ENCODE measurements at places on chromosomes 1 and 21.

- DNase-seq: no peak
Observed at GRCh38 chr1:46197560-46197963, 672 bp downstream of the POMGNT1 start.

- no peak for DNase-seq
Observed at GRCh38 chr21:44837537-44837936, 19.7 kb upstream of the SUMO3 start.

DNA sequence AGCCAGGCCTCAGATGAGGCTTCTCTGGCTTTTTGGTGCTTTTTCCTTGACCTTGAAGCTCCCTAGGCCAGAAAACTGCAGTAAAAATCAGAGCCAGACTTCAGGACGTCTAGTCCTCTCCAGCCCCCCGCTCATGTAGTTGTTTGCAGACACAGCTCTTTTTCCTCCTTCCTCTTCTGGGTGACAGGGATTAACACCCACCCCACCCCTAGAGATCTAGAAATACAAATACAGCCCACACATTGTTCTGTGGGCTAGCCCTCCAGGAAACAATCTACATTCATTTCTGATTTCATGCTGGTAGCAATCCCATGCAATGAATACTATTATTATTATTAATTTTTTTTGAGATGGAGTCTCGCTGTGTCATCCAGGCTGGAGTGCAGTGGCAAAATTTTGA, 9.9 kb upstream of the CLSTN1 start:
- DNase-seq: no peak

- no peak for DNase-seq
Observed at GRCh38 chr21:29453511-29453910, 154.8 kb downstream of the BACH1 start.

- DNase-seq: no peak
Observed at GRCh38 chr1:77687519-77687906, 5.1 kb upstream of the ZZZ3 start.

DNA sequence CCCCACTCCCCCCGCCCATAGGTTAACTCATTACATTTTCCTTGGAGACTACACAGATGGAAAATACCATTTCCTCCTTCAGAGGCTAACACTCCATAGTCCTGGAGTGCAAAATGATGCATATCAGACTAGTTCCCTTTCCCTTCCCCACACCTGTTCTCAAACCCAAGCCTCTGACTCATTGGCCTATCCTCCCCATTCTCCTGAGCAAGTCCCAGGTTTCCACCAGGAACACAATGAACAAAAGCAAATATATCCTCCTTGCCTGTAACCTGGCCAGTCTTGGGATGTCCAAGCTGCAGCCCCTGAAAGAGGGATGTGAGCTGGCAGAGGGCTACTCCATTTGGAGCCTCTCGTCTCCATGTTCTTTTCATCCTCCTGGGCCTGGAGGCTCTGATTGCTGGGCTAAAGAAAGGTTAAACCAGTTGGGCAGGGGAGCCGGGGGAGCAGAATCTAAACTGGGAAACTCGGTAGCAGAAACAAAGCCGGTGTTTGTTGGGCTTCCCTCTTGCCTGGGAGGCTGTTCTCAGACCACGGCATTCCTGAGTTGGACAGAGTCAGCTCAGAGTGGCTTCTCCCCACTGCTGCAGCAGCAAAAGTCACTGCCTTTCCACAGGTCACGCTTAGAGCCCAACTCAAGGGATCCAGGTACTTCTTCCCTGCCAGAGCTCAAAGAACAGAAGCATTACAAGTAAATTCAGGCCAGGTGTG, 13.9 kb downstream of the SSR2 start:
- DNase-seq: no peak

GRCh38 chr1:58815069-58815685, 31.3 kb upstream of the JUN start:
- peak; percentile 37 for DNase-seq

DNA sequence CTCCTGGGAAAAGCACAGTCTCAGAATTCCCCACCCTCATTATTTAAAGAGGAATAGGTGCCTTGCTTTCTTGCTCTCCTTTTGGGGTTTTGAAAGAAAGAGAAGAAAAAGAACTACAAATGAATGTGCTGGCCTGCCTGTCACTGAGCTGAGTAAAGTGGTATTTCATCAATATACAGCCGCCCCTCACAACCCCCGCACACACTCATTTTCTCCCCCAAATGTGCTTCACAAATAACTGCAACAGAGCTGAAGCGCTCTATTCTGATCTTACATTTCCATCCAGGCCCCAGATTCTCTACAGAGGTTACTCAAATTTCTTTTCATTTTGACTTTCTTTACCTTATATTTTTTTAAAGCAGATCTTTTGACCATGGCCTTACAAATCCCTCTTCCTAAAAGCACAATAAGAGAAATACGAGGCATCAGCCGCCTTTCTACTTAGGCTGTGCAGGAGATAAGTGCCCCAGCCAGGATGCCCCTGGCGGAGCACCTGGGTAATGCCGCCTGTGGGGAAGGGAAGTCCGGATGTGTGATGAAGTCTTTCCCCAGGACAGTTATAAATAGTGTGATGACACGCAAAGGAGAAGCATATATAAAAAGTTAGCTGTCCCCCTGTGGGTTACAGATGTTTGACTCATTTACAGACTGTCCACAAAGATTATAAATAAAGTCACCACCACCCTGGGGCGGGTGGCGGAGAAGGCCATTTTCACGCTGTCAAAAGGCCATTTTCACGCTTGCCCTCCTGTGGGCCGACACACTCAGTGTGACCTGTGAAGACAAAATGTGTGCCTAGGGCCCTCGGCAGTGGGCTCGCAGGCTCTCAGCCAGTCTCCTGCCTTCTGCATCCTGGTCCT, 6.5 kb downstream of the KCNN3 start:
- peak; percentile 19 for DNase-seq

Data from CD4-positive, alpha-beta memory T cell (primary cell).